ENCODE measurements at places on chromosomes 3 and 15.
A peak's percentile ranks its signal among the peaks of the same experiment; 100 is the strongest.

DNA sequence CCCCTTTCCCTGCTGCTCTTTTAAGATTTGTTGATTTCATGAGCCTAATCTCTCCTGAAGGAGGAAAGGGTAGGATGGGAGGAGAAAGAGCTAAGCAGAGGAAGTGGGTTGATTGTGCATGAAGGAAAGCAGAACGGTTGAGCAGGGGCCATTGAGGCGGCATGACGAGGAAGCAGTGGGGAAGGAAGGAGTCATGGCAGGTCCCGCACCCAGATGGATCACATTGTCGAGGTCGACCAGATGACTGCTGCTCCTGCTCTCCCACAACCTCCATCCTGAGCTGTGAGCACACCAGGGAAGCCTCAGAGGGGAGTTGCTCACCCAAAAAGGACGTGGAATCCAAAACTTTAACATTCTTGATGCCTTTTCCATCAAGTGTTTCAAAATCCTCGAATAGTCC is 42.8 kb downstream of the ABTB1 start:
- no peak for DNase-seq

DNA sequence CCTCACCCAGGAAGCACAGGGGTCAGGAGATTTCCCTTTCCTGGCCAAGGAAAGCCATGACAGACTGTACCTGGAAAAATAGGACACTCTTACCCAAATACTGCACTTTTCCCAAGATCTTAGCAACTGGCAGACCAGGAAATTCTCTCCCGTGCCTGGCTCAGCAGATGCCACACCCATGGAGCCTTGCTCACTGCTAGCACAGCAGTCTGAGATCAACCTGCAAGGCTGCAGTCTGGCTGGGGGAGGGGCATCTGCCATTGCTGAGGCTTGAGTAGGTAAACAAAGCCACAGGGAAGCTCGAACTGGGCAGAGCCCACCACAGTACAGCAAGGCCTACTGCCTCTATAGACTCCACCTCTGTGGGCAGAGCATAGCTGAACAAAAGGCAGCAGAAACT is 567.3 kb upstream of the LMCD1 start:
- no peak for DNase-seq

DNA sequence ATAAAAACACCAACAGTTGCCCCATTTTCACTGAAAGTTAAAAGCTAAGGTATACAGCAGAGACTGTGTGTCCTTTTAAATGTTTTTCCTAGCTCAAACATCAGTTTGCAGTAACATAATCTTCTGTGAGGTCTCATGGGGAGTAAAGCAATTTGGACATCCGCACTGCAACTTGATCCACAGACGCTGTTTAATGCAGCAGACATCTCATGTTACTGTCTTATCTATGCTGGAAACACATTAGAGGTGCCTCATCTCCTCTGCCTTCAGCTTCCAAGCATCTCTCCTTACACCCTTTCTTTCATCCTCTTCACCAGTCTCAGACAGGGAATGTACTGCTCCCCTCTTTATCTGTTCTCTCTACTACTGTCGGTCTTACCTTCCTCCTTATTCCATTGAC is 53.7 kb upstream of the ATP11B start:
- no peak for DNase-seq

DNA sequence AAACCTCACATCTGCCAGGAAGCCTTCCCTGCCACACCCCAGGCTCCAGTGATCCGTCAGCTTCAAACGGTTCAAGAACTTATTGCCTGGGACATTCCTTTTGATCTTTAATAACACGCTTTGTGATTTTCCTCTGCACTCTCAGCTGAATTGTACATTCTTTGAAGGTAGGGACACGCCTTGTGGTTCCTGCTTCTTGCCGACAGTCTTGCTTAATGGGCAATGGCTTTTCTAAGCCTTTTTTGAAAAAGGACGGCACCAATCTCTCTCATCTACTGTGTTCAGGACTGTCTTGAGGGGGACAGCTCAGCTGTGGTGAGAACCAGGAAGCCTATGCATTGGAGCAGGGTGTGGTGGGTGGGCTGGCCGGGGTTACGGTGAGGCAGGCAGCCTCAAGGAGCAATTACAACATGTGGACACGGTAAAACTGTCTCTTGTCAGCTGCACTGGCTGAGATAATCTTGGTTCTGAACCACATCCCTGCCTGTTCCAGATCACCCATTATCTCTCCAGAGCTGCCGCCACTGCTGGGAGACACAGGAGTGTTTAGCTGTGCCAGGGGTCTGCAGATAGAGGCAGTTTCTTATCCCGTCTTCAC is 46.0 kb upstream of the GLCE start:
- no peak for DNase-seq

DNA sequence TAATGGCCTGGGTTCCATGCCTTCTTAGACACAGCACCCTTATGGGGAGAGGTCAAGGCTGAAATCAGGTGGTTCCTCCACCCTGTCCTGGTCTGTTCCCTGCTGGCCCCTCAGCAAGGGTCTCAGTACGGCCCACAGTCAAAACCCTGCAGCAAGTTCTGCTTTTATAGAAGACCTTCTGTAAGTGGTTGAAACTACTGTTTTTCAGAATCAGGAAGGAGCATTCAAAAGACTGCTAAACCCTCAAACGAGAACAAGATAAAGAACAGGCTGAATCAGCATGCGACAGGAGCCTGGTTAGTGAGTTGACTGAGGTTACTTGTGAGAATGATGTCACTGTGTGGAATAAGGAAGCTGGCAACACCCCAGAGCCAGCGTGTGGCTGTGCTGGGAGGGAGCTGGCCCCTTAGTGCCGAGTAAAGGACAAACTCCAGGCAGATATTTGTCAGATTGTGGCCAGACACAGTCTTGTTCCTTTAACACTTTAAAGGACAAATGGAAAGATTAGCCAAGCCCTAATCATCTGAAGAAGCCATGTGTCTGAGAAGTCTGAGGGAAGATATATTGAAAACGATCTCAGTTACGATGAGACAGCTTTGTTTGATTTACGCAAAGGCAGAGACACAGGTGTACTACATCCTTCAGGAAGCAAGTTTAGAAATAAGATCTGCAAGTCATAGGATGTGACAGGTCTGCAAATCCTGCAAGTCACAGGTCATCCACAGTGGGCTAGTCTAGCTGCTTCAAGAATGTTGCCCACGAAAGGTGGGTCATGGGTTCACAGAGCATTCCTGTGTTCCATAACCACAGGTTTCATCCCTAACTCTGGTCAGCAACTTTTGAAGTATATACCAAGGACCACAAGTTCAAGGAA is 54.0 kb downstream of the B3GNT5 start:
- peak; percentile 30 for DNase-seq

DNA sequence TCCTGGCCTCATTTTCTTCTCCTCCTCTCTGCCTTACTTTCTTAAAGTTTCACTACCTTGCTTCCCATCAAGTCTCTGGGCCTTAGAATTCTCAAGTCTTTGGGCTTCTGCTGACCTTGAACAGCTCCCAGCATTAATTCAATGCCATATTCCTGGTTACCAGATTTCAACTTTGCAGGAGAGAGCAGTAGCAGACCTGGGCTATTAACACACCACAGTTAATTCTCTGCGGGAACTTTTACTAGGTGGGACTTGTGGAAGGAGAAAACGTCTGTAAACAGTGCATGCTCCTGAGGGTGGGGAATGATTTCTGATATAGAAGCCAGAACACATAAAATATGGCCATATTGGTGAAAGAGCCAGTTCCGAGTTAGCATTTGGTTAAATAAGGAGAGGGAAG is 214.6 kb downstream of the MEIS2 start:
- DNase-seq = no peak

DNA sequence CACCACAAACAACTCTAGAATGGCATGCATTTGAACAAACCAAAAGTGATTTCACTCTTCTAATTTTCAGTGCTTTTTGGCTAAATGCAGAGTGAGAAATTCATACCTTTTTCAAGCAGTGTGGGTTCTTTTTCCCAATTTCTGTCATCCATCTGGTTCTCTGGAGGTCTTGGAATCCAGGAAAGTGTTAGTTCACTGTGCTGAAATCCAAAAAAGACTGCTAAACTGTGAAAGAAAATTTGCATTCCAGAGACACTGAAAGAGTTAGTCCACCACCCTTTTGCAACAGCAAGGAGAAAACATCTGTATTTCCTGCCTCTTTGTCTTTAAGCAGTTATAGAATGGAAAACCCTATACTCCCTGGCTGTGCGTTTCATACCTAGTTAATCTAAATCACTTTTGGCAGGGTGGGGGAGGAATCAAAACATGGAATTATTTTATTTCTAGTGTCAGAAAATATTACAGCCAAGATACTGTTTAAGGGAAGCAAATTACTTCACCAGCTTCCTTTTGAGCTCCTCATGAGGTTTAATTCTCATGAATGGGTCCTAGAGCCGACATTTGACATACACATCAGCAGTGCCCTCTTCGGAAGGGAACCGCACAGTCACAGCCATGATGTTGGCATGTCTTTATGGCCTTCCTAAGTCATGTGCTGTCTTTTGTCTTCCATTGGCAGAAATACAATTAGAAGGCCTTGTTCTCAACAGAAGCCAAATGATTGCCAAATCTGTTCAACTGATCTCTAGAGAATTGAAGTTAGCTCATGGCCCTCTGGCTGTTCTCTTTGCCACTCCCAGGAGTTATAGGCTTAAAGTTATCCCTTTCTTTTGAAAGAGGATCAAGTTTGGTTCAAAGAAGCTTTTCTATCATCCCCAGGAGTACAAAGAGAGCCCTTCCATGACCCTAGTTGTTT is 317.7 kb upstream of the TPRG1 start:
- DNase-seq = no peak

GRCh38 chr3:40088527-40089170 is 220.9 kb upstream of the EIF1B start:
- DNase-seq = no peak

GRCh38 chr3:101888653-101889052 is 39.3 kb downstream of the NFKBIZ start:
- no peak for DNase-seq

DNA sequence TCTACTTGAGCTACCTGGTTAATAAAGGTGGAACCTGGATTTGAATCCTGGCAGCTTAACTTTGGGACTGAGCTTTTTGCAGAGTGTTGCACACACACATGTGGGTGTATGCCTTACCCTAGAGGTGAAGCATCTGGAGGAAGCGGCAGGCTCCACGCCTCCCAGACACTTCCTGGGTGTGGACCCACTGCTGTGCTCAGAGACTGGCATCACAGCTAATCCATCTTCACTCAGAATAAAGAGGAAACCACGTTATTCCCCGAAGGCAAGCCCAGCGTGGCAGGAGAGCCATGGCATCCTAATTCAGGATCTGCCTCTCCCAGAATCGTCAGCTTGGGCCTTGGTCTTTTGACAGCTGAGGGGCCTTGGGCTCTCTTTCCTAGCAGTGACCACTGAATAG is 25.5 kb downstream of the CCDC13 start:
- peak; percentile 17 for DNase-seq

- DNase-seq = peak; percentile 67
Observed at GRCh38 chr3:10192953-10193691, 28.4 kb downstream of the IRAK2 start.

- peak; percentile 58 for DNase-seq
Observed at GRCh38 chr3:125357032-125357658, 18.0 kb downstream of the ZNF148 start.

DNA sequence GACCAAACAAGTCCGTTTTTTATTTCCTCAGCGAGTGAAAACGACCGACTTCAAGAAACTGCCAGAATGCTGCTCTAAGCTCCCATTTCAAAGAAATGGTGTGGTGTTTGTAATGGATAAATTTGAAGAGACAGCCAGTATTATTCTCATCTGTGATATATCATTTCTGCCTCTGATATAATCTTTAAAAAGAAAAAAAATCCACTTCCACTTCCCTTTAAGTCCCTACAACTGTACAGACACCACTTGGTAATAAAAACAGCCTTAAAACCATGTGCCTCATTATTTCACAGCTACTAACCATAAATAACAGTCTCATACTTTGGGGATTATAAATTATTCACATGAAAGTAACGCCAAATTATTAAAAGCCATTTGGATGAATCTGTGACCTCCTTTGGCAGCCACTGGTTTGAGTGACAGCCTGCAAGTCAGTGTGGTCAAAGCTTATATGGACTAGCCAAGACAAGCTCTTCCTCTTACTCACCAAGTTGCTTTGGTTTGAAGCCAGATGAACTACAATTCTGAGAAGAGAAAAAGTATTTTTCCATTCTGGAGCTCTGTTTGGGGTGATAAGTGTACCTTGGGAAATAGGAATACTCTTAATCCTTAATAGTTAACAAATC is 168.0 kb downstream of the SHOX2 start:
- DNase-seq = no peak

DNA sequence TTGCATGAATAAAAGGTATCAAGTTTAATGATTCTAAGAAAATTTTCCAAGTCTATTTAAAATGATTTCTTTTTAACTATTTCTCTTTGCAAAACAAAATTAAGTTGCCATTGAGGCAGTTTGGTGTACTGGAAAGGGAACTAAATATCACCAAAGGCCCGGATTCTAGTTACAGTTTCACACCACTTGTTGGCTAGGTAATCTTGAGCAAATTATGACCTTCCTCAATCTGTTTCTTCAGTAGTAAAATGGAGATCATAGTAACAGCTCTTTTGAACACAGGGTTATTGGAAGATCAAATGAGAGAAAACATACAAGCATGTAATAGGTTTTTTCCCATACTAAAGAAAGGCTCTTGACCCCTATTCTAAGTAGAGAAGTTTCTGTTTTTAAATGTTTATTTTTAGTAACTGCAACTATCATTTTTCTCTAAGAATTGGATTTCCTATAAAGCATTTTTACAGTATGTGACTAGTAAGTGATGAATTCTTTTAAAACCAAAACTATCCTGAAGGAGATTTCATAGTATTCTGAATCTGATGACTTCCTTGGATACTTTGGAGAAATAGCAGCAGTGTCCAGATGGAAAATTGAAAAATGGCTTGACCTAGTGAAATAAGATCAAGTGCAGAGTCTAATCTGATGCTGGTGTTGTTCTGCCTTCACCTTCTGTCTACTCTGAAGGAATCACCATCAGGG is 15.7 kb downstream of the SCAANT1 start:
- DNase-seq = no peak

DNA sequence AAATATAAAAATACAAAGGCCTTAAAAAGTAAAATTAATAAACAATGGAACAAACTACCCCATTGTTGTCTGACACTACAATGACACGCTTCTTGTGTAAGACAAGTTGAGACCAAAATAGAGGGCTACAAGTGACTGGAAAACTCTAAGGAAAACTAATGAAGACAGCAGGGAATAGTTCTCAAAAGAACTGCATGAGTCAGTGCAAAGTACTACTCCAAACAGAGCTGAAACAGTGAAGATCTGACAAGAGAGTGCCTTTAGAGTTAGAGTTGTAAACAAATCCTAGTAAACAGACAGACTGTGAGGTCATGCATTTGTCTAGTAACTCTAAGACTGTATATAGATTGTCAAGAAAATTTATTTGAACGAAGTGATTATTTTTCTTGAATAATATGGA is 233.9 kb downstream of the BBX start:
- DNase-seq = no peak

- DNase-seq = no peak
Observed at GRCh38 chr3:11705049-11705448, 61.3 kb upstream of the VGLL4 start.

GRCh38 chr3:64554096-64554920 is 133.5 kb downstream of the ADAMTS9 start:
- no peak for DNase-seq

All from stimulated activated CD4-positive, alpha-beta T cell treated with anti-CD3 and anti-CD28 coated beads, Interleukin-4, amount 100 ng/mL, for 24 hours (primary cell).